ENCODE measurements at places on chromosomes 3 and 15.

- no peak for DNase-seq
Measured at GRCh38 chr3:115062009-115062408, 85.1 kb downstream of the ZBTB20 start.

DNA sequence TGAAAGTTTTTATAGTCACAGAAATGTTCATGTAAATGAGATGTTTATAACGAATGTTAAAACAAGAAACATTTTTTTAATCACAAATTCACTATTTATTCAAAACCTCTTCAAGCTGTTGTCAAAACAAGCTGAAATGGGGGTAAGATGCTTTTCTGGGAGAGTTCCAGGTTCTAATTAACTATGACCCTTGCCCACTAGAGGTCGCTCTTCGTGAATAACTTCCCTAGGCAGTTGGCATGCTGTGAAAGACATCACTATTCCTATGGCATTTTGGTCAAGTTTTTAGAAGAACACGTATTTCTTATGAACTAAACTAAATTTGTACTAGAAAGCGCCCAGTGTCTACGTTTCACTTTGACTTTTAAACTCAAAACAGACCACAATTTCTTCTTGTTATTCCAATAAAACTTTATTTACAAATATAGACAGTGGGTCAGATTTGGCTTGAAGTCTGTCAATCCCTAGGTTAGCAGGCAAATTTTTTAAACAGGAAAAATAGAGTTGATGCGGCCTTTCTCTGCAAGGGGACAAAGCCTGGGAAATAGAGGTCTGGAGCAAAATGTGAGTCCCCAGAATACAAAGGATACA is 62.8 kb upstream of the CMTM8 start:
- no peak for DNase-seq

GRCh38 chr3:123421353-123422174 is 27.3 kb downstream of the ADCY5 start:
- DNase-seq = no peak

DNA sequence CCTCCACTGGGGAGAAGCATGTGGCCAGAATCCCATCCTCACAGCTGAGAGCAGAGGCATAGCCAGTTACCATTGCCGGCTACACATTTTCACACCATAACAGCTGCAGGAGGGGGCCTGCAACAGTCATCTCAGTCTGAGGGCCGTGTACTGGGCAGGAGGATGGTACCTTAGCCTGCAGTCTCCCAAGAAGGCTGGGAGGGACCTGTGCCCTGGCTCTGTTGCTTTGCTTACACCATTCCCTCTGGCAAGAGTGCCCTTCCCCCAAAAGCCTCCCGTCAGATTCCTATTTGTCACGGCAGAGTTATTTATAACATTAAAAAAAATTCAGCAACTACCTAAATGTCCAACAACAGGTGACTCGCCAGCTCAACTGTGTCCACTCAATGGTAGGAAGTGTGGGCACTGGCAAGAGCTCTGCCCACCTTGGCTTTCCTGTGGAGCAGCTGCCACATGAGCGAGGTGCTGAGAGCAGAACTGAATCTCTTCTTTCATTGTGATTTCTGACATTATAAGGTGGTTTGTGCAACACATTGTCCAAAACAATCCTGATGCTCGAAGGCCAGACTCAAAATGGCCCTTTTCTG is 4.4 kb downstream of the CAMKV start:
- no peak for DNase-seq

- peak; percentile 1 for DNase-seq
Measured at GRCh38 chr3:62529230-62529629, 155.9 kb upstream of the FEZF2 start.

- no peak for DNase-seq
Measured at GRCh38 chr3:60291115-60291514, 960.1 kb downstream of the FHIT start.

DNA sequence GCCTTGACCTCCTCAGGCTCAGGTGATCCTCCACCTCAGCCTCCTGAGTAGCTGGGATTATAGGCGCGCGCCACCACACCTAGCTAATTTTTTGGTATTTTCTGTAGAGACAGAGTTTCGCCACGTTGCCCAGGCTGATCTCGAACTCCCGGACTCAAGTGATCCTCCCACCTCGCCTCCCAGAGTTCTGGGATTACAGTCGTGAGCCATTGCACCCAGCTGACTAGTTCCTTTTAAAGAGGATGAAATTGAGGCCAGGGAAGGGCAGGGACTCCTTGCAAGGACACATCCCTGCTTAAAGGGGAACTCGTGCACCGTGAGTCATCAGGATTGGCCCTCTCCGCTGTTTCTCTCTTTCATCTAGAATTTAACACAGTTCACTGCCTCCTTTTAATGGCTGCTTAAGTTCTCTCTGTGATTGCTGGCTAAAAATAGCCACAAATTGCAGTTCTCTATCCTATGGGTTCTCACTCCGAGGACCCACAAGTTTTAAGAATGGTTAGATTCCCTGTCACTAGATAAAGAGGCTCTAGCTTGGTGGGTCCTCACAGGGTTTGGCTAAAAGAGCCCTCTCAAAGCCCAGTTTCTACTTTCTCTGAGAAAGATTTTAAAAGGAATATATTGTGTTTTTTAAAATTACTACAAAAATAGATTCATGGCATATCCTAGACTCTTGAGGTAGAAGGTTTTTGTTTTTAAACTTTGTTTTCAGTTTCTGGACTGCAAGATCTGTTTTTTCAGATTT is 1.4 kb downstream of the CRTAP start:
- no peak for DNase-seq

- DNase-seq = no peak
Measured at GRCh38 chr3:22729981-22730380, 473.1 kb upstream of the UBE2E2 start.

- DNase-seq = no peak
Measured at GRCh38 chr3:14757153-14757700, 61.5 kb upstream of the FGD5 start.

- DNase-seq = no peak
Measured at GRCh38 chr15:44779761-44780160, 43.4 kb downstream of the TRIM69 start.

- DNase-seq = no peak
Measured at GRCh38 chr15:73105064-73105463, 52.8 kb downstream of the NEO1 start.

DNA sequence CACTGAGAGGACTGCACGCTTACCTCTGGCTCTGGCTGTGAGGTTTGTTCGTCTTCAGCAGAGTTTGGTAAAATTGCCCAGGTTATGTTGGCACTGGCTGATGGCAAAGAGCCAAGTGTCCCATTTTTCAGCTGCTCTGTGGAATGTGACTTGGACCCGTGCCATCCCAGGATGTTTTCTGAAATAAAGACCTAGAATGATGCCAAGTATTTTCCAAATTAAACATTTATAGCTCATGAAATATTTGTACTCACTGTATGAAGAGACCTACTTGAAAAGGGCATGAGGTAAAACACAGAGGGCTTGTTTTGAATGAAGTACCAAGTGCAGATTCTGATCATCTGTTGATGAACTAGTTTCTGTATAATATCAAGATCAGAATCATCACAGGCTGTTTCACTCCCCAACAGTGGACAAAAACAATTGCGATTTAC is 200.5 kb downstream of the STT3B start:
- no peak for DNase-seq

- no peak for DNase-seq
Measured at GRCh38 chr3:49523756-49524747, 30.2 kb upstream of the BSN start.

GRCh38 chr3:121202573-121202972 is 294.6 kb downstream of the STXBP5L start:
- DNase-seq = no peak

- DNase-seq = no peak
Measured at GRCh38 chr3:87375231-87375682, 98.9 kb upstream of the POU1F1 start.

DNA sequence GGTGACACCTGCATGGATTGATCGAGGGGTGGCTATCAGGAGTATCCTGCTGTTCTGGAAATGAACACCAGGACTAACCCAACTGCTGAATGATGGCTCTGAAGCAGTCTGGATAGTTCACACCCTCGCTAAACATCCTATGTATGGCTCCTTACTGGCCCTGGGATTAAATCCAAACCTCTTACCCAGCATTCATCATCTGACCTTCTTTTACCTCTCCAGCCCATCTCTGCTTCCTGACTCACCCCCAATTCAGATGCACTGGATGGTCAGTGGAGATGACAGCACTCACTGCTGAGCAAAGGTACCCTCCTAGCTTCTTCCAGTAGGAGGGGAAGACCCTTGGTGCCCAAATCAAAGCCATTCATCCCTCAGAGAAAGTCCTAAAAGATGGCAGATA is 235.2 kb upstream of the TRIM42 start:
- no peak for DNase-seq

DNA sequence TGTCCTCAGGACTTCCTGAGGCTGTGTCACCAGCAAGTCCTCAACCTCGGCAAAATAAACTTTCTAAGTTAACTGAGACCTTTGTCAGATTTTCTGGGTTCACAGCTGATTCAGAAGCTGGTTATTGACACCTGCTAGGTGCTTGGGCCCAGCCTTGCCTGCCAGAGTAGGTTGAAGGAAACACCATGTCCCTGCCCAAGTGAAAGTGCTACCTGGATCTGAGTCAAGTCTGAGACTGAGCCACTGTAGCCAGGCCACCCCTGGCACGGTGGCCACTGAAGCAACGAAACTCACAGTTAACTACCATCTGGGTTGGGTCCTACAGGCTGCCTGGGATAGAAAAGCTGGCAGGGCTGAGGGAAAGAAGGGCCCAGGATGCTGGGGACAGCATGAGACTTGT is 8.2 kb downstream of the HYAL2 start:
- DNase-seq = no peak

GRCh38 chr3:27479806-27480543 is 4.2 kb downstream of the SLC4A7 start:
- DNase-seq = no peak

GRCh38 chr3:10939556-10939955 is 53.0 kb upstream of the SLC6A1 start:
- DNase-seq = no peak

All from stimulated activated CD4-positive, alpha-beta T cell treated with anti-CD3 and anti-CD28 coated beads, Interleukin-12 subunit alpha, Interleukin-12 subunit beta, amount 100 ng/mL, for 24 hours (primary cell).